ENCODE measurements at places on chromosomes 11 and 22.

DNA sequence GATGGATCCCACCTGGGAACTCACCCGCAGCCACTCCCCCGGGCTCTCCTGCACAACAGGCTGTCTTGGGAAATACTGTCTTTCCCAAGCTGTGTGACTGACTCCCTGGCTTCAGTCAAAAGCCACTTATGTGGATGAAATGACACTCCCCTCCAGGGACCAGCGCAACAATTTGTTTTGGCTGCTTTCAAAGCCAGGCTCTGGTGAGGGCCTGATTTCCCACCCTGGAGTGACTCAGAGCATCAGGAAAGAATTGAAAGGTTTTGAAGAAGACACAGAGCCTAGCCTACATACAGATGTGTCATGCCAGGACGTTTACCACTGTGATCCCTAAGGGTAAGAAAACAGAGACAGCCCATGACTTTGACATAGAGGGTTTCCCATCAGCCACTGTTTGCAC is 550.5 kb downstream of the MIAT start:
- DNase-seq: no peak

GRCh38 chr22:31742115-31742514 is 7.8 kb downstream of the PRR14L start:
- no peak for DNase-seq

- DNase-seq: no peak
Observed at GRCh38 chr11:77236901-77237300, 64.6 kb downstream of the GDPD4 start.

DNA sequence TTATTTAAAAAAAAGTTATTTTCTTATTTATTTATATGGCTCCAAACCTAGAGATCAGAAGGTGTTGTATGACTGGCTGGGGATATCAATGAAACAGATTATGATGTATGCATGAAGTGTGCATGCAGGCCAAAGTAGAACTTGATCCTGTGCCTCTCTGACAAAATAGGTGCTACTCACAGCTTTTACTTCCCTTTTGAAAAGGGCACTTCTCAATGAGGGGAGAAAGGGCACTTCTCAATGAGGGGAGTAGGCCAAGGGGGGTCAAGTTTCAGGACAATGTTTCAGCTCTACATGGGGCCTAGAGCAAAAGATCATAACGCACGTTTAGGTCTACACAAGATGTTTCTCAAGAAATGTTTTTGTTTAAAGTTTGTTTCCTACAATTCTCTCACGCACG is 397.5 kb downstream of the ETS1 start:
- DNase-seq: no peak

- DNase-seq: peak; percentile 26
Observed at GRCh38 chr11:17601256-17601671, 54.2 kb downstream of the OTOG start.

DNA sequence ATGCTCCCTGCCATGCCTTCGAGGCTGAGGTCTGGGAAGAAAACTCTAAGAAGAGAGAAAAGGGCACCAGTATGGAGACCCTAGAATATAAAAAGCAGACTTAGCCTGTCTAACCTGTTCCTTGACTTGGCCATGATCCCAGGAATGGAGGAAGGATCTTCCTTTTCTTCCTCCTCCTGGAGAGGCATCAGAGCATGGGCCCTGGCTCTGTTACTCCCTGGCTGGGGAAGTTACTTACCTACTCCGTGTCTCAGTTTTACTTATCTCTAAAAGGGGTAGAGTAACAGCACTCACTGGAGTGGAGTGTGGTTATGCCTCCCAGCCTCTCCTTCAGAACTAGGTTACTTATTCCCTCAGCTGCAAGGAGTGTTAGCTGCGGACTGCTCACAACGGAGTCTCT is 55.2 kb upstream of the PHF21A start:
- no peak for DNase-seq

DNA sequence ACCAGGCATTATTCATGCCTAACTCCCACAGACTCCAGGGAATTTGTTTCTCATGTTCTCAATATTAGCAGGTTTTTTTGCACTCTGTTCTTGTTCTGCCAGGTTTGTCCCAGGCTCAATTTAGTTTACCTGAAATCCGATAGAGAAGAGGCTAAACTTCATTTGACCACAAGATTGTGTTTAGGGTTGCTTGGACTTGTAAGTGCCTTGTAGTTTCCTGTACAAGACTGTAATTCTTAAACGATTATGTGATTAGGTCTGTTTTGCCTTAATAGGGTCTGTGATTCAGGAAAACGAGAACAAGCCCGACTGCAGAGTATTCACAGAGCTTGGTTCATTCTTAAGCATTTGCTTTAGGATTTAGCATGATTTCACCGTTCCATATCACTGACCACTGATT is 1.8 kb downstream of the PRSS23 start:
- no peak for DNase-seq

DNA sequence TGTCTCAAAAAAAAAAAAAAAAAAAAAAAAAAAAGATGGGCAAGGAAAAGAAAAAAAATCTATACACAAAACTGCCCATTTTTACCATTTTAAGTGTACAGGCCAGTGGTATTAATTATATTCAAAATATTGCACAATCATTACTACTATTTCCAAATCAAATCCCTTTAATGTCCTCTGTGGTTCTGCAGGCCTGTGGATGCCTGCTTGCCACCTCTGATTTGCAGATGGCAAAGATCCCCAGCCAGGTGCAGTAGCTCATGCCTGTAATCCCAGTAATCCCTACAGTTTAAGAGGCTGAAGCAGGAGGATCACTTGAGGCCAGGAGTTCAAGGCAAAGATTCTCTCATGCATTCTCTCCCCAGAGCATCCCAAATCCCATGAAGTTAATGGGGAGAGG is 20.2 kb downstream of the RFPL1 start:
- DNase-seq: no peak
